ENCODE measurements at places on chromosomes 7 and 10.

GRCh38 chr7:7959979-7960670 lies 8.5 kb upstream of the GLCCI1 start:
- DNase-seq = no peak

DNA sequence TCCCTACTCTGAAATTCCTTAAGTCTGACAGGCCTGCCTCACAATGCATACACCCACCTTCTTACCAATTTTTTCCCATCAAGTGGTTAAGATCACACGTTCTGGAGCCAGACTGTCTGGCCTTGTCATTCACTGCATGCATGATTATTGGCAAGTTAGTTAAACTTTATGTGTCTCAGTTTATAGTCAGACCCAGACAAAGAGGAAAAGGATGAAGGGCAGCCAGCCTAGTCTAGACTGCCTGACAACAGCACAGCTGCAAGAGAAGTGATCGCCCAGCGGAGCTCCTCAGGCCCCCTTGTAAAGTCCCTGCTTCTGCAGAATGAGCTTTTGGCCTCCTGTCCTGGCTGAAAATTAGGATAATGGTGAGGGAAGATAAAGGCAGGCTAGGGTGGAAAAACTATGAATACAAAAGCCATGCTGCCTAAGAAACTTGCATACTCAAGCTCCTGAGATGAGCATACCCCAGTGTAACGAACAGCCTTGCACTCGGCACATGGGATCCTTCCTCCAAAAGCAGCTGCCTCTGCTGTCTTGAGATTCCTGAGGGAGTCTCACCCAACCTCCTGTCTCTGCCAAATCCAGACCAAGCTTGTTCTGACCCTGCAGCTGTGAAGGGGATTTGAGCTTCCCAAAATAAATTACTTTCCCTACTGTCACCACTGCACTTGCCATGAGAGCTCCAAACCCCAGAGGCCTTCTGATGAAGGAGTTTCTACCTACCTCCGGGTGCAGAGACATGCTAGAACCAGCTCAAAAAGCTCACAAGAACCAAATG lies 26.7 kb upstream of the MRLN start:
- DNase-seq = no peak

- DNase-seq = no peak
These were observed 4.9 kb downstream of the CDC123 start for GRCh38 chr10:12200850-12201249.

GRCh38 chr10:43059336-43059720 lies 17.5 kb upstream of the RET start:
- DNase-seq = no peak

DNA sequence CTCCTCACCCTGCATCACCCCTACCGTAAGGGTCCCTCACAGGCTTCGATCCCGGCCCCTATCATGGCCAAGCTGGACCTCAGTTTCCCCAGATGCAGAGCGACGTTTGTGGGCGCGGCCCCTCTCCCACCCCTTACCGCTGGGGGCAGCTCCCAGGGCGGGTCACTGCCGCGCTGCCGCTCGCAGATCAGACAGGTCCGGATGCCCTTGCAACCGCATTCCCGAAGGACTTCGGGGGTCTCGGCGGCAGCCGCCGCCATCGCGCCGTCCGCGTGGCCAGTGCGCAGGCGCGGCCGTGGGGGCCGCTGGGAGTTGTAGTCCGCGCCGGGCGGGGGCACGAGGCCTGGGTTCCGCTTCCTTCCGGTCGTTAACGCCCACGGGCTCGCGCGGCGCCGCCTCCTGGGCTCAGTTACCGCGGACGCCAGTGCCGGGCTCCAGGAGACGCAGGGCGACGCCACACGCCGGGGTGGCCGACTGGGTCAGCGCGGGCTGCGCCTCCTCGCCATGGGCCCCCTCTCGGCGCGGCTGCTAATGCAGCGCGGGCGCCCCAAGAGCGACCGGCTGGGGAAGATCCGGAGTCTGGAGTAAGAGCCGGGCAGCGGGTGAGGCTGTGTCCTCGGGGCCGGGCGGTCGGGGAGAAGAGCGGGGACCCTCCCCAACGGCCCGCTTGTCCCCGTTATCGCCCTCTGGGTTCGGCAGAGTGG lies at the start of the genes ALKBH4 and LRWD1:
Gene ALKBH4 (minus strand): TSS at position 287 of the 704 bp plus-strand sequence. CDS start 27 bp downstream, at position 260.
Gene LRWD1 (plus strand): TSS at position 408 of the 704 bp plus-strand sequence. CDS start 97 bp downstream, at position 505.
- DNase-seq = peak; percentile 96
